ENCODE measurements at places on chromosomes 3 and 15.

- no peak for DNase-seq
Measured at GRCh38 chr15:22973987-22974386, 6.2 kb downstream of the CYFIP1 start.

DNA sequence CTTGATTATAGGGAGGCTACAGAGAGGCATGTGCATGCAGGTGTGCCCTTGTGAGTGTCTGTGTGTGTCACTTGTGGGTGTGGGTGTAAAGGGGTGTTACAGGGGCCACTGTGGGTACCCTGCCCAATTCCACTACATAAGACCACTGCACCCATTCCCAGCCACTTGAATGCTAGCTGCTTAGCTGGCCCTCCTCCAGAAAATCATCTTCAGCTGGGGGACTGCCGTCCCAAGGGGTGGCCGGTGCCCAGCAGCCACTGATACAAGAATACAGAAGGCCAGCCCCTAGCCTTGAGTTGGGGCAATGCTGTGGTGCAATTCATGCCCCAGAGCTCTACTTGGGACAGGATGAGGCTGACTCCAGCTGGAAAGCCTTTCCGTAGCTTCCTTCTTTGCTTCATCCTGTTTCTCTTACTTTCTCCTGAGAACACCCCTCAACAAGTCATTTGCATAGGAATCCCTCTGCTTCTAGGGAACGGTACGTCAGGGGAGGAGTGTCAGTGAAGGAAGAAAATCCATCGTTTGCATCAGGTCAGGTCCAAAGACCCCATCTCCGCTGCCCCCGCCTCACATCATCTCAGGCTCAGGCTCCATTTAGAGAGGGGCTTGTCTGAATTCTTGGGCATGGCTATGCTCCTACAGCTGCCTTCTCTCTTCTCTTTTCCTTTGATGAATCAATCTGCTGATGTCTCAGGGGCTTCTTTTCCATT lies 72.0 kb downstream of the SCN5A start:
- DNase-seq, result no peak

GRCh38 chr3:171457607-171458061 lies 2.6 kb downstream of the TNIK start:
- no peak for DNase-seq

DNA sequence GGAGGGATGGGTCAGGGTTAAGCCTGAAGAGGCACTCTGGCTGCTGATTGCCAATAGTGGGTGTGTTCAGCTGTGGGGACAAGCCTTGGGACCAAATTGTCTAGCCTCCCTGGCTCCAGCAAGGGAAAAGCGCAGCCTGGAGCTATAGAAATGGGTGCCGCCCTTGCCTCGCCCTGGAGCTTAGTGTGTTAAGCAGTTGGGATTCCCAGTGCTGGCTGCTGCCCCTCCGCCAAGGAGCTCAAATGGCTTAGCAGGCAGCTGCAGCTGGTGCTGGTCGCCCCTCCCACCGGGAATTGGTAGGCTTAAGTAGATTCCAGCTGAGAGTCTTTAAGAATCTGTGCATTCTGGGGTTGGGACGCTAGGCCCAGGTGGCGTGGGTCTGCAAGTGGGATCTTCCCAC lies 662.9 kb upstream of the TBL1XR1 start:
- DNase-seq, result no peak

- no peak for DNase-seq
Measured at GRCh38 chr3:122188737-122189136, 5.3 kb downstream of the CASR start.

DNA sequence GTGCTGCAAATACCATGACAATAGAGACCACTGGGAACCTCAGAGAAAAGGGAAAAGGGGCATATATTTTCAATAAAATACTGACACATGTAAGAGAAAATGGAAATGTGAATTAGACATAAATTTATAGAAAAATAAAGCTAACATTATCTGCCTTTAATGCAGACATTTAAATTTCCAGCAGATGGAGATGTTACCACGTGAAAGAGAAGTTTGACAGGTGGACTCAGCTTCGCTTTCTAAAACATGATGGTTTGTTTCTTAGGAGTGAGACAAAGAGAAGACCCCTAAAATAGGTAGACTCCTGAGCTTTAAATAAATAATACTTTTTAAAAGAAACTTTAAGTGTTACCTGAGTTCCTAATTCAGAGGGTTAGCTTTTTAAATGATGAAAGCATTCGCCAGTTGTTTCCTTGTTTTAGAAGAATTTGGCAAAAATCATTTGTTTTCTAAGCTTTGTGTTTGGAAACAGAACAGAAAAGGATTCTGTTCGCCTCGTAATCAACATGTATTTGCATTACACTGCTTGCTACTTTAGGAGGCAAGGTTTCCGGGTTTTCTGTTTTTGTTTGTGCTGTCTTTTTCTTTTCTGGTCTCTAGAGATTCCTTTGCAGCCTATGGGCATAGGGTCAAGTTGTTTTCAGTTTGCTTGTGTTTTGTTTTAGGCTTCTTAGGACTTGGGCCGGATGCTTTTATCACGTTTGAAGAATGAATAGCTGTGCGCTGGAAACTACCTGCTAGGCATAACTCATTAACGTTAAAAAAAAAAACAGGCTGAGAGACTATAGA lies 271.4 kb downstream of the THSD4 start:
- no peak for DNase-seq

- DNase-seq, result no peak
Measured at GRCh38 chr3:81776643-81777042, 15.2 kb upstream of the GBE1 start.

DNA sequence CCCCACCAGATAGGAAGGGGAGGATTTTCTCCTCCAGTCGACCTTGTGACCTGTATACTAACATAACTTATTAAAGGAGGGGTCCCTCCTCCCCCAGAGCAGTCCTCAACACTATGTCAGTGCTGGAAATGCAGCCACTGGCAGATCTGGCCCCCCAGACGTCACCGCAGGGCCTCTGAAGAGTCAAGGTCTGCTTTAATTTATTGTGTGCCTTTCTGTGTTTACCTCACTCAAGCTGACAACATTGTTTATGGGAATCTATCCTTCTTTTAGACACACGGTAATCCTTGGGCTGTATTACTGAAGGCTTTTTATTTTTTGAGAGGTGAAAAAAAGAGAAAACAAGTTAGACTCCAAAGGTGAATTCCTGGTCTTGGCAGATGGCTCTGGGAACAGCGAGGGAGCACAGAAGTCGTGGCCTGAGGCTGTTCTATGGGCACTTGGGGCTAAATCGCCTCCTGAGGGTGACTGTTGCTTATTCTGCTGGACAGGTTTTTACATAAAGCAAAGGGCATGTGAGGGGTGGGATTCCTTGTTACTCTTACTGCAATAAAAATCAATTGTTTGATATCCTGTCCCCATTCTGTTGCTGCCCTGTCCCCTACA lies 13.5 kb upstream of the NR2C2 start:
- DNase-seq, result no peak

GRCh38 chr3:47012342-47013230 lies 33.1 kb downstream of the NBEAL2 start:
- DNase-seq, result no peak

GRCh38 chr3:177440456-177441104 lies 243.3 kb upstream of the TBL1XR1 start:
- DNase-seq, result no peak

- no peak for DNase-seq
Measured at GRCh38 chr3:38738630-38739395, 77.2 kb downstream of the SCN10A start.

DNA sequence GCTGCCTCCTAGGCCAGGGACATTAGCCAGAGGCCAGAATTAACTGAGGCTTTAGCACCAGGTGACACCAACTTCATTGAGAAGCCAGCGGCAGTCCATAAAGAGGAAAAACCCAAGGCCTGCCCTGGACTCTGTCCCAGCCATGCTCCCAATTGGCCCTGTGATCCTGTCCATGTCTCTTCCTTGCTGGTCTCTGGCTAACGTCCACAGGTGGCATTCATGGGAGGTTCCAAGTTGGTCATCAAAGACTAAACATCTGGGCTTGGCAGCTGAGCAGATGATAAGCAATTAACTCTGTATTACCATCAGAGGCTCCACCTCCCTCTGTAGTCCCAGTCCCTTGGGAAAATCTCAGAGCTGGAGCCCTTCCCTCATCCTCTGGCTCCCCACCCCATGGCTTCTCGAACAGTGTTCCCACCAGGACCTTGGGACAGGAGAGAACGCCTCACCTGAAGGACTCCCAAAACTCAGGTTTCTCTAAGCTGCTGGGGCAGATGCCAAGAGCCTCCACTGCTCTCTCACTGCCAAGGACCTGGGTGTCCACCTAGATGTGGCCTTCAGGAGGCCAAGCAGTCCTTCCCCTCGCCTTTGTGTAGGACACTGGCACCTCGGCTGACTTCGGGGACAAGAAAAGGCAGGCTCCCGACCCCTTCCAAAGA lies 40.4 kb downstream of the GOLGA6A start:
- no peak for DNase-seq

DNA sequence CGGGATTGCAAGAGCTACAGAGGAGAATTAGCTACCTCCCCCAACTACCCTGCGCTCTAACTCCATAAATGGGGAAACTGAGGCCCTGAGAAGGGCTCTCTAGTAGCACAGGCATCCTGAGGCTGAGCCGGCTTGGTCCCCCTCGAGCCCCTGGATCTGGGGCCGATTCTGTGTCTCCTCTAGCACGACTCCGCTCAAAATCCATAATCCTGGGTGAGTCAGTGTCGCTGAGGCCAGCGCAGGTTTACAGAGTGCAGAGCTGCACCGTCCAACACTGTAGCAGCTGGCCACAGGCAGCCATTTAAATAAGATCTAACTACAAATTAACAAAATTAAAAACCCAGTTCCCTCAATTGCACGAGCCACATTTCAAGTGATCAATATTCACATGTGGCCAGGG lies 10.8 kb downstream of the GATA2 start:
- no peak for DNase-seq

DNA sequence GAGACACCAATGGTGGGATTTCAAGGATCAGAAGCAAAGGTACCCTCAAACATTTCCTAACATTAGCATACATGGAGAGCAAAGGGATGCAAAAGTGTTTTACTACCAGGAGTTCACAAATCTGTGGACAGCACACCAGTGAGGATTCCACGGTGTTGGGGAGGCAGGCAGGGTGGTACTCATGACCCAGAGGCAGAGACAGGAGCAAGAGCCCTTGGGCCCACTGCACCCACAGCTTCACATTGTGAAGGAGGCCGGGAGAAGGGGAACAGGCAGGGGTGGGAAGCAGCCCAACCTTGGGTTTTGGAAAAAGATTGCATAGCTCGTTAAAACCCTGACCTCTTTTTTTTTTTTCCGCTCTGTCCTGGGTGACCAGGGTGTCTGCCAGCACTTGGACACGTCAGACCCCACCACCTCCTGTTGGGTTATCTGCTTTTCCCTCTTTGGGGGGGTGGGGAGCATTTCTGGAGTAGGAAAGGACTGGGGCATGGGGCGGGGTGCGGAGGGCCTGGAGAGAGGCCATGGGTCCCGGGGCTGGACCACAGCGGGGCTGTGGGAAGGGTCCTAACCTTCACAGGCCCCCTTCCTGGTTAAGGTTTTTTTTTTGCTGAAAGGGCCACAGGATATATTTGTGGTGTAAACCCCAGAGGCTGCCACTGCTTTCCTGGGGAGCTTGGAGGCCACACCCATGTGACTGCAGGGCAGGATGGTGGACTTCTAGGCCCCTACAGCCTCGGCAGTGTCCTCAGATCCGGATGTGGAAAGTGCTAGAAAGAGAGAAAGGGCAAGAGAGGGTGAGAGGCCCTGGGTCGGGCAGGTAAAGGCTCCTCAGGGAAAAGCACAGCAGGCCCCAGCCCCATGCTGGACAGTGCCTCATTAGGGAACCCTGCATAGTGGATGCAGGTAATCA lies 12.5 kb downstream of the SH2D7 start:
- DNase-seq, result no peak

DNA sequence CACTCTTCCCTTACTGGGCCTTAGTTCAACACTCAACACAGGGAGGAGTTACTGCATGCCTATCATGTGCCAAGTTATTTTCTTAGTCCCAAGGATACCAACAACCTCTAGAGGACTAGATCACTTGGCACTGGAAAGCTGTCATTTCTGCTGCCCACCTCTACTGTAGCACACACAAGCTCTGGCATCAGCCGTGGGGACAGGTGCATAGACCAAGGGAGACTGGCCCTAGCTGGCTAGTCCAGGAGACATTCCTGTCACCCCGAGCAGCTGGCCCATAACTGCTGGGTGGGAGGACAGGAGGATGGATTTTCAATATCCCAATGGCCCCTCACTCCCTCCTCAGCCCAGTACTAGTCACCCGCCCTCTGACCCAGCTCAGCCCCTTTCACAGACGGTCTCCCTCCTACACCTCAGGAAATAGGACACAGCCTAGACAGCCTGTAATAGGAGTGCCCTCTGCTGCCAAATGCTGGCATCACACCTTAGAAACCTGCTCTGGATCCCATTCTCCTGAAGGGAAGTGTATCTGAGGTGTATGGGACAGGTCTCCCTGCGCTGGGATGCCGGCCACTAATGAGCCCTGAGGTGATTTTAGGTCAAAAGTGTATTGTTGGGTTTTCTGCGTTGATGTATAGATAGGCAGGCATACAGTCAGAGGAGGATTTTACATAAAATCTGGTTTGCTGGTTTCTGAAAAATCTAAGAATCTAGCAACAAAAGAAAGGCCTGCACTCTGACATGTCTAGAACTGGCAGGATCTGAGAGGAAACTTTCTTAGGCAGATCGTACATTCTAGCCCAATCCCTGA lies 3.4 kb upstream of the DZIP1L start:
- DNase-seq, result peak; percentile 43

Measured in activated CD4-positive, alpha-beta T cell treated with anti-CD3 and anti-CD28 coated beads, Interleukin-2, amount 50 U/mL, for 4 hours (primary cell).